Non-pigmented ciliary epithelial cell (primary cell): ENCODE measurements at places on chromosomes 3 and 15.
A peak's percentile ranks its signal among the peaks of the same experiment; 100 is the strongest.

DNA sequence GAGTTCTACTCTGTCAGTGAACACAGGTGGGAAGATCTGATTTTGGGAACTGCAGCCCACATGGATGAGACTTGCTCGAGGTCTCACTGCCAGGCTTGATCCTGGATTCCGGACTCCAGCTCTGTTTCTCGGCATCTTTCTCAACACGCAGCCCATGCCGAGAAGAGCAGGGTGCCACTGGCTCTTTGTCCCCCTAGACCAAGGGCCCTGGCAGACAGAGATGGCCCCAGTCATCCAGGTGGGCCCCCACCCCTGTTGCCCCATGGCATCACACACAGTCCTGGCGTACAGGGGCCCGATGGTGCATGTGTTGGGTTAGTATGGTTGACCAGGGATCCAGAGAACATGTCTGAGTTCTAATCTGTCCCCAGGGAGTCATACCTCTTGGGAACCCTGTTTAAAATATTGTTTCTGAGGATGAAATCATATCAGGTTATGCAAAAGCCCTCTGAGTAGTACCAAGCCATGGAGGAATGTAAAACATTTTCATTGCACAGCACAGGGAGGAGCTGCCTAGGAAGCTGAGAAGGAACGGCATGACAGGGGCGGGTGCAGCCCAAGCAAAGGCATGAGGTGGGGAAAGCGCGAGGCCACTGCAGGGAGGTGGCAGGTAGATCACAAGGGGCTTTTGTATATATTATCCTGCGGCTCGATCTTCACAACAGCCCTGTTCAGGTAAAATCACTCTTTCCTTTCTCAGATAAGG lies 320.6 kb downstream of the UACA start:
- no peak for DNase-seq

DNA sequence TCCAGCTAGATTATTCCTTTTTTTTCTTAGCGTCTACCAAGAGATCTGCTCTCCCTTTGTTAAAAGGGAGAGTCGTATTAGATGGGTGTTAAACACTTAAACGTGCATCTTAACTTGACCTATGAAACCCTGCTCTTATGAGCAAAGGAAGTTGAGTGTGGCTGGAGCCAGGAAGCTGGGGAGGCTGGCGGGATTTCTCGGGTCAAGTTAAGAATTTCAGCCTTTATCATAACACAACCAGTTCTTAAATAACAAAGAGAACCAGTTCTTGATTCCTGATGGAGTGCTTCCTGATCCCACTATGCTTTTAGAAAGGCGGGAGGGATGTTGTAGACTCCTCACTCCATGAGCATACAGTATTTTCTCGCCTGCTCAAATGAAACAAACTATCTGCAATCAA lies 215.1 kb downstream of the ITPR1 start:
- no peak for DNase-seq

DNA sequence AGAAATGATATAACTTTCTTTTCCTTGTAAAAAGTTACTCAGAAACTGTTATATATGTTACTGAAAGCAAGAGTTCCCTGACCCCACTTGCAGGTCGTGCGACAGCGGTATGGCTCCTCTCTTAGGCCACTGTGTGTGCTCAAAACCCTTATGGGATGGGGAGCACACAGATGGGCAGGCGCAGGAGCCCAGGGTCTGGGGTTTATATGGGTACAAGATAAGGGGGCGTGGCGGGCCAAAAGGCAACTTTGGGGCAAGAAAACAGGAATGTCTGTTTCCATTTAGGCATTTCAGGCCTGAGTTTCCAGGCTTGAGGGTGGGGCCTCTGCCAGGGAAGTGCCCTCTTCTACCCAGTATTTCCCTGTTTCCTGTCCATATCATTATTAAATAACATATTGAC lies 736.5 kb downstream of the VGLL3 start:
- DNase-seq: no peak

DNA sequence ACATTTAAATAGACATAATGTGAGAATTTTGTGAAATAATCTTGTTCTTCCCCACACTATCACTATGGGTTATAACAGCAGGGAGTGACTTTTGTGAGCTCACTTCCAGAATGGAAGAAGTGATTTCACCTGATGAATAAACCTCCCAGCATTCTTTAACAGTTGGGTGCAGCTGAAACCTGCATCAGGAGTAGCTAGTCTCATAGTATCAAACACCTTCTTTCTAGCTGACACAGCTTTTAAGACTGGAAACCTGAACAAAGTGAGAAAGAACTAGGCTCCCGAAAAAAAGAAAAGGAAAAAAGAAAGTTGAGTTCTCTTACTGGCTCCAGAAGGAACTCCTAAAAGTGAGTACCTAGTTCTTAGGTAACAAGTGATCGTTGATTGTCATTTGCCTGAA lies 61.1 kb upstream of the UNC13C start:
- no peak for DNase-seq

- DNase-seq: no peak
Observed at GRCh38 chr3:71865727-71866126, 80.8 kb upstream of the PROK2 start.

DNA sequence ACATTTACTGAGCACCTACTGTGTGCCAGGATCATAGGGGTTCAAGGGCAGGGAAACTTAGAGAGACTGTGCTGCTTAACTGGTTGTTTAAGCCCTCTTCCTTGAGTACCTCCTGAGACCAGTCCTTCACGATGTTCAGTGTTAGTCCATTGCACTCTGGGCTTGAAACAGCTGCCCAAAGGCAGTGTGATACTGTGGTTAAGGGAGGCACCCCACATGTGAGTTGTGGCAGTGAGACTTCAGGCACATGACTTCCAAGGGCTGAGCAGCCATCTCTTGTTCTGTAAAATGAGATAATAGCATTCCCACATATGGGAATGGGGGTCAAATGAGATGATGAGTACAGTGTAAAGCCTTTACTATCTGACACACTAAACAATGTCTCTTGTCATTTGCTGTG lies 75.1 kb downstream of the LINGO1 start:
- no peak for DNase-seq

GRCh38 chr15:42375252-42375651 lies 16.0 kb downstream of the CAPN3 start:
- no peak for DNase-seq

DNA sequence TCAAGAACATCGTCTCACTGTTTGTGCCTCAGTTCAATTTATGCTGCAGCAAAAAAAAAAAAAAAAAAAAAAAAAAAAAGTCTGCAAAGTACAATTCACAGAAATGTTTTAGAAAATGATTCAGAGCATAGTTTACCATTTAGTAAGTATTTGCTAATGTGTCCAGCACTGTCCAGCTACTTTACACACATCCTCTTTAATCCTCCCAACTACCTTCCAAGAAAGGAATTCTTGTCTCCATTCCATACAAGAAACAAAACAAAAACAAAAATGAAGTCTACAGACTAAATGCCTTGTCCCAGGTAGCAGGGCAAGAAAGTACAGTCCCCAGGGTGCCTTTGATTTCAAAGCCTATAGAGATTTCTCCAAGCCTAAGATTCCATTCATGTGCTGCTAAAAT lies 38.9 kb upstream of the SNTN start:
- peak; percentile 19 for DNase-seq

DNA sequence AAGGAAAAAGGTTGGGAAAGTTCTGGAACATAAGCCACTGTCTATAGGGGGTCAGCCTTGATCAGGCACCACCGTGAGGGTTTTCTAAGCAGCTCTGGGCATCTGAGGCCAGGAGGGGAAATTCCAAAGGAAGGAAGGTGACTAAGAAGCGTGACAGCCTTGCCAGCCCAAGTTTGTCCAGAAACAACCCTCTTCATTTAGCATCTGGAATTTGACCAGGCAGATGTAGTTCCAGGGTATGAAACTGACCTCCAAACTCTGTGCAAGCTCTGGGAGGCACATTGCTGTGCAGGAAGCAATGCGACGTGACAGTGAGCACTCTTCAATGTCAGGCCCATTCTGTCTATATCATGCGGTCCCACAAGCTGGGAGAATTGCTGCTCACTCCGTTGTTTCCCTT lies 85.4 kb upstream of the TPM1 start:
- no peak for DNase-seq

- no peak for DNase-seq
Observed at GRCh38 chr15:74227968-74228722, 8.0 kb upstream of the CCDC33 start.
